ENCODE measurements at places on chromosomes 1 and 21.

GRCh38 chr1:41611932-41612450 lies 127.5 kb upstream of the EDN2 start:
- no peak for DNase-seq

GRCh38 chr1:6205849-6206519 lies at the start of gene RNF207:
TSS of gene RNF207 (plus strand) at chr1:6206119. CDS start at chr1:6206536, 417 bp downstream.
- peak; percentile 81 for DNase-seq

GRCh38 chr1:227155688-227156087 lies 162.6 kb downstream of the CDC42BPA start:
- no peak for DNase-seq

GRCh38 chr1:172809750-172810149 lies 150.8 kb downstream of the FASLG start:
- DNase-seq = no peak

DNA sequence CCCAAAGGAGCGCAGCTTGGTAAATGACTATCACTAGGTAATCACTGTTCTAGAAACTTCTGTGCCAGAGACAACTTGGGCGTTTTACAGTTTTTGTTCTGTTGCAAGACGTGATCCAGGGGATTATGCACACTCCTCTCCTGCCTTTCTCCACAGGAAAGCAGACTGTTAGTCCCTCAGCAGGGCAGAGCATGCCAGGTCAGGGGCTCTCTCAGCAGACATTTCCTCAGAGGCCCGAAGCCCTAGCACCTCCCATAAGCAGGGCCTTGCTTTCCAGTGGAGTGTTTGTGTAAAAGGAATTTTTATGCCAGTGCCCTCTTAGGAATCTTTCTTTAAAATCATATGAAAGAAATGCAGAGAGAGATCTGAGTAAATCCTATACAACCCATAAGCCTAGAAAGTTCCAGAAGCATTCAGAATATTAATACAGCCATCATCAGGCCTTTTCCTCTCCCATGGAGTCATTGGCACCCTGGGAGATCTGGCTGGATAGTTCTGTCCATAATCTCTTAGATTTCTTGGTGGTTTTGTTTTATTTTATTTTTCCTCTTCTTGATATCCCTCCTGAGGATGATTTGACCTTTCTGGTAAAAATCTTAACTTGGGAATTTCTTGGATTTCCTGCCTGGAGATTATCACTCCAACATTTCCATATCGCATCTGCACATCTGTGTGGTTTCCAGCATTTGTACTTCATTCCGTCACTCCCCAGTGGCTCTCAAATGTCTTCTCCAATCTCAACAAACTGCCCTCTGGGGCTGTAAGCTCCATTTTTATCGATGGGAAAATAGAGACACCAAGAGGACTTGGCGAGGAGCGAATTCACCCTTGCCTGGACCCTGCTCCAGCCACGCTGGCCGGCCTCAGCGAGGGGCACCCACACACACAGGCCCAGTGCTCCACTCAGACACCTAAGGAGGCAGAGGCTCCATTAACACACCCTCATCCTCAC lies 116.1 kb downstream of the PSMG1 start:
- no peak for DNase-seq

- no peak for DNase-seq
These were observed 279.9 kb upstream of the RUNX1 start for GRCh38 chr21:35328856-35329455.

DNA sequence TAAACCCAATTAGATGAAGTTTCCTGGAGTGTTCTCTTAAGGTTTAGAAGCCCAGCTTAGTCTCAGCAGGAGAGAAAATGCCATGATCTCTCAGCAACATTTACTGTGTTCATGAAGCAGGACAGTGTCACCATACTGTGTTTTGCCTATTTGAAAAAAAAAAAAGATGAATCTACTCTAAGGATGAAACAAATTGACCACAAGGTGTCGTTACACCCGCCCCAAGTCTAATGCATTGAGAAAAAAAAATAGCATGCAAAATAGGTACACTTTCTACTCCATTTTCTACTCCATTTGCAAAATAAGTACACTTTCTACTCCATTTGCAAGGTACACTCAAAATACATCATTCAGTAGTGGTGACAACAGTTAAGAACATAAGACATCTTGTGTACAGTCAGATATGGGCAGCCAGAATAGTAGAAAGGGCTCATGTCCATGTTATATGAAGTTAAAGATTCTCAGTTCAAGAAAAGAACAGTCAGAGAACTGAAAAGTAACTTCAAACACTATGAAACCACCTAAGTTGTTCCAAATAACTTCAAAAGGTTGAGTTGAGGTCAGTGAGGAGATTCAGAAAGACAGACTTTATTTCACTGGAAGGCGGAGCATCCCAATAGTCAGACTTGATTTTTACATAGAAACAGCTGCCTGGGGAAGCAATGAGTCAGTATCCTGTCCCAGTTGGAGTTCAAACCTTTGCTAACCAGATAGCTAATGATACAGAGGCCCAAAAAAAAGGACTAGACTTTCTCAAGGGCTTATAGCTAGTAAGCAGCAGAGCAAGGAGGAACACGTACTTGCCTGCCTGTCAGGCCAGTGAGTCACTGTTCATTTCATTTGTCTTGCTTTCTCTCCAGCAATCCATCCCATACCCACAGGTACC lies 13.3 kb downstream of the PLPPR5 start:
- no peak for DNase-seq

DNA sequence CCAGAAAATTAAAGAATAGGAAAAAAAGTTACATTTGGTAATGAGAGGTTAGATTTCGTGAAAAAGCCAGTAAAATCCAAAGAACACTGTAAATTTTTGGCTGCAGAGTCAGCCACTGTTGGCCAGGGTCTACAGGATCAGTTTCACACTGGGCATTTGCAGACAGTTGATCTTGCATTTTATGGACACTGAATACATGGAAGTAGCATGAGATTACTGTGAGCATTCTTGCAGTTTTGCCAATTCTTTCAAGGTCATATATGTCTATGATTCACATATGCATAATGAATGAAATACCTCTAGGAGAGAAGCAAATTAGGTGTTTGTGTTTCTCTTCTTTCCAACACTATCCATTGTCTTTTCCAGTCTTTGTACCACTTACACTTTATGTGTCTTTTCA lies 200.8 kb upstream of the DPYD start:
- DNase-seq = no peak

- no peak for DNase-seq
These were observed 112.0 kb downstream of the SYF2 start for GRCh38 chr1:25120281-25120680.

- DNase-seq = no peak
These were observed 142.5 kb downstream of the C1orf94 start for GRCh38 chr1:34319218-34319617.

DNA sequence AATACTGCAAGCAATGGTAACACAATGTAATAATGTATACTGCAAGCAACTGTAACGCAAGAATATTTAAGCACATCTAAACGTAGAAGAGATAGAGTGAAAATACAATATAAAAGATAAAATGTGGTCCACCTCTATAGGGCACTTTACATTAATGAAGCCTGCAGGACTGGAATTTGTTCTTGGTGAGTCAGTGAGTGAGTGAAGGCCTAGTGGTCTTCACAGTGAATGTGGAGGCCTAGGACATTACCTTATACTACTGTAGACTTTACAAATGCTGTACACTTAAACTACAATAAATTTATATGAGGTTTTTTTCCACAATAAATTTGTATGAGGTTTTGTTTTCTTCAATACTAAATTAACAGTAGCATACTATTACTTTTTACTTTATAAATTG lies 287.4 kb upstream of the SNX7 start:
- DNase-seq = no peak

DNA sequence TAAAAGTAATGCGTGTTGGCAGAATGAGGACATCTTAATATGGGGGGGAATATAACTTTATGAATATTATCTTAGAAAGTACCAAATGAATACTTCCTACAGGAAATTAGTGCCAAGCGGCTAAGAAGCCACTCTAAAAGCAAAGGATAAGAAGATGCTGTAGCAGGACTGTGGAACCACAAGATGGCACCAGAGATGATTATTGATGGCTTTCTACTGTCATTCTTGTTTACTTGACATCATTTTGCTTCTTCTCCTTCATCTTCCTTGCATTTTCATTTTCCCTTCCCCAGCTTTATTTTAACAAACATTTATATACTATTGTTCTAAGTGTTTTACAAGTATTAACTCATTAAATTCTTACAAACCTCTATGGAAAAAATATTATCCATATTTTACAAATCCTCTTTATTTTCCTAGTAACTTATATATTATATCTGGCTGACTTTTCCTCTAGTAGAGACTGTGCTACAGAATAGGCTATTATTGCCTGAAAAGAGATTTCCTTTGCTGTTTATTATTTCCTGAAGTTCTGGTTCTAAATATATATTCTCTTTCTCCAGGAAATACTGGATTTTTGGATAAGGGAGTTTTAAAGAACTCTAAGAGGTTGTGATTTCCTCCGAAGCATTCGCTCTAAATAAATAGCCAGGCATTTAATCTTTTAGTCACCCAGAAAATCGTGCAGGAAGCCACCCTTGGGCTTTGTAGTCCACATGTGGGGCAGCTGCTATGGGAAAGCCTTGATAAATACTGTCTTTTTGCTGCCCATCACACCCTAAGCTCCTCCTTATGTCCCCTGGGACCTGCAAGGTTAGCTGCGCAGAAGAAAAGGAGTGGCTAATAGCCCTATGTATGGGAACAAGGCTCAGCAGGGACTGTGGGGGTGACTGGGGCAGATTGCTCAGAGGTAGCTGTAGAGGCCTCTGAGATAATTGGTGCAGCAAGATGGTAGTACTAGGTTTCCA lies 69.8 kb downstream of the TPR start:
- DNase-seq = no peak

DNA sequence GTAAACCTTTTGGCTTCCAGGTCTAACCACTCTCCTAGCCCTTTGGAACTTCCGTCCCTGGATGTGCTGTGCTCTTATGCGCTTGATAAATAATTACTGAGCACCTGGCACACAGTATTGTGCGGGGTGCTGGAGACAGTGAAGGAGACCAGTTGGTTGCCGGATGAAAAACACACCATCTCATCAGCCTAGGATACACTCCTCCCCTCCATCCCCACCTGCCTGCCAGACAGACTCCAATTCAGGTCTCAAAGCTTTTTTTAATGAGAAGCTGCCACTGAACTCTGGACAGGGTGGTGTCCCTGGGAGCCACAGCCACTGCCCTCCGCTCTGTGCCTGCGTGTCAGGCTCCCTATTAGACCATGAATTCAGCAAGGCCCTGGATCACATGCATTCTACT lies 9.2 kb downstream of the GNB1 start:
- no peak for DNase-seq

GRCh38 chr1:91148641-91149069 lies 126.8 kb upstream of the ZNF644 start:
- no peak for DNase-seq

- DNase-seq = no peak
These were observed 53.5 kb downstream of the S1PR1 start for GRCh38 chr1:101290119-101290921.

- no peak for DNase-seq
These were observed 6.6 kb upstream of the NUCKS1 start for GRCh38 chr1:205756552-205756951.

GRCh38 chr1:12142141-12142823 lies 24.5 kb upstream of the TNFRSF1B start:
- no peak for DNase-seq

Measured in left hindlimb (tissue), 1 donor.